Fibroblast of skin of scalp (primary cell): ENCODE measurements at places on chromosomes 5 and 9.

- DNase-seq, result no peak
Measured at GRCh38 chr9:113995963-113996362, 82.1 kb downstream of the AMBP start.

GRCh38 chr9:8838136-8838535, 1038.6 kb upstream of the DMAC1 start:
- peak; percentile 68 for DNase-seq

- no peak for DNase-seq
Measured at GRCh38 chr9:99905833-99906402, 536 bp upstream of the STX17 start.

GRCh38 chr5:41539454-41539853, 29.1 kb upstream of the PLCXD3 start:
- no peak for DNase-seq

- DNase-seq, result peak; percentile 75
Measured at GRCh38 chr5:67299231-67299735, 102.7 kb upstream of the CD180 start.

- peak; percentile 3 for DNase-seq
Measured at GRCh38 chr9:7402334-7403027, 397.1 kb downstream of the DMAC1 start.

DNA sequence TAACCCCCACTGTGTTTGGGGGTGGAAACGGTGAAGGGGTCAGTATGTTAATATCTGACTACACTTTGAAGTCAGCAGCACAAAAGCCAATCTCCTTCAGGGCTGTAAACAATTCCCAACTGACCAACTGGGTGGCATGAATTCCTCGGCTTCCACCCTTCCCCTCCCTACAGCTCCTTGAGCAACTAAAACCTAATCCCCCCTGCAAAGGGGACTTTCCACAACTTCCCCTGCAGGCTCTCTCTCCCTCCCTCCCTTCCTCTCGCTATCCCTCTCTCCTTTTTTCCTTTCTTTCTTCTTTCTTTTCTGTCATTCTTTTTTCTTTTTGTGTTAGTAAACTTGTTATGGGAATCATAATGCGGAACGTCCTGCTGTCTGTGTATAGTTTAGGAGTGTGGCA, 65.1 kb upstream of the PTCH1 start:
- DNase-seq, result no peak

- peak; percentile 20 for DNase-seq
Measured at GRCh38 chr5:136192526-136193321, at the start of gene SMIM32. TSS of gene SMIM32 (minus strand) at chr5:136193162. CDS start at chr5:136192524, 638 bp downstream.
